Activated gamma-delta T cell treated with Interleukin-2 at 50 U/mL for 16 hours (primary cell): ENCODE measurements at places on chromosomes 3 and 15.

DNA sequence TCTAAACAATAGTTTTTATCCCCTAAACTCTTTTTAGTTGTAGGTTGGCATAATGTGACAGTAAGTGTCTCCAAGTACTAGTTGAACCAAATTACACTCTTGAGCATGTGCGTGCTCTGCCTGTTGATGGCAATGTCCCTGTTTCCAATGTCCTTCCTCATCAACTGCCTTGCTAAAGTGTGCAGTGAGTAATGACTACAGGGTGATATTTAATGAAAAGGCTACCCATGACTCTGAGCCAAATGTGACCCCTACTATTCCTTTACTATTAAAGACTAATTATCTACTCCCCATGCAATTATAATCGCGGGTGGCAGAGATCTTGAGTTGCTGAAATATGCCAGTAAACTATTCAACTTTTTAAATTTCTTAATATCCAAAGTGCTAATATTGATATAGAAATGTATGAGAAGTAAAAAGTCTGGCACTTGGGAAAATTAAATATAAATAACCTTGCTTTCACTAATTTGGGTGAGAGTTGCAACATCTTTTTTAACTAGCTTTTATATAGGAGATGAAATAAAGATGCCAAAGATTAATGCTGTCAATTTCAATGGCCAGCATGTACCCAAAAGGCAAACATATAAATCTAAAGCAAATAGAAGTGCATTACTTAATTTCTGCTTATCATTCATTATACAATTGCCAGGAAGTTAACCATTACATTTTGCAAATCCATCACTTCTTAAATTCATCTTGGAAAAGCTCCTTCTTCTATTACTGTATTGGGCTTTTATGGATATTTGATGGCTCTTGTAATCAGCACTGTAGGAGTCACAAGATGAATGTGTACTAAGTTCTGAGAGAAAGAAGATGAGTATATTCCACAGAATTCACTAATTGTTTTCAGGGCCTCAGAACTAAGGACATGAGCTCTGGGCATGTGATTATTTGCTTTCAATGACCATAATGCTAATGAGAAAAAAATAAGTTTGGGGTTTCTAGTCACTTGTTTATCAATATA is 518.2 kb upstream of the NAALADL2 start:
- no peak for DNase-seq

- DNase-seq = no peak
These were observed 11.1 kb upstream of the PLXND1 start for GRCh38 chr3:129617381-129618185.

- no peak for DNase-seq
These were observed 156.0 kb downstream of the PDE8A start for GRCh38 chr15:85137489-85138168.

DNA sequence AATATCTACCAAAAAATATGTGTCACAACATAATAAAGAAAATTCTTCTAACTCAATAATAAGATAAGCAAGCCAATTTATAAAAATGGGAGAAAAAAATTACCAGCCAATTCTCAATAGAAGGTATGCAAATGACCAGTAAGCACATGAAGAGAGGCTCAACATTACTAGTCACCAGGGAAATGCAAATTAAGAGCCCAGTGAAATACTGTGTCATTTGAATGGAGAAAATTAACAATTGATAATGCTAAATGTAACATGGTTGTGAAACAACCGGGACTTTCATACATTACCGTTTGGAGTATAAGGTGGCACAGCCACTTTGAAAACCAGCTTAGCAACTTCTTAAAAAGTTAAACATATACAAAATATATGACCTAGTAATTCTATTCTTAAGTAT is 460.7 kb downstream of the IGSF11 start:
- DNase-seq = no peak

DNA sequence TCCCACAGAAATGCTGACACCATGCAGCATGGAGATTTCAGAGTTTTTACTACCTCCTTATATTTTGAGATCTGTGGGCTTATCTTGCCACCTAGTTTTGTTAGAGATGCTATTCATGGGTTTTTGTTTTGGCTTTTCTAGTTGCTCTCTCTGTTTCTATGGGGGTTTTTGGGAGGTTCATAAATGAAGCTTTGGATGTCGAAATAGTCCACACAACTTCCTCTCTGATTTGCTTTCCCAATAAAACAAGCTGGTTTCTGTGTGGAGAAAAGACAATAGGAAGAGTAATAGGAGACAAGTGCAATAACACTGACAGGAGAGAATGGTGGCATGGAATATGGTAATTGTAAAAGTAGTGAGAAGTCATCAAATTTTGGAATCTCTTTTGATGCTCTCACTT is 106.8 kb upstream of the GPR149 start:
- no peak for DNase-seq

GRCh38 chr3:128277378-128278069 is 124.2 kb downstream of the EEFSEC start:
- no peak for DNase-seq

- DNase-seq = no peak
These were observed 34.0 kb upstream of the CILP start for GRCh38 chr15:65245096-65245856.

- no peak for DNase-seq
These were observed 683 bp upstream of the CACNA2D3 start for GRCh38 chr3:54121414-54122323.

- no peak for DNase-seq
These were observed 58.6 kb downstream of the SPSB4 start for GRCh38 chr3:141109751-141110150.

- no peak for DNase-seq
These were observed 379.2 kb downstream of the VPS13C start for GRCh38 chr15:61681038-61681418.

DNA sequence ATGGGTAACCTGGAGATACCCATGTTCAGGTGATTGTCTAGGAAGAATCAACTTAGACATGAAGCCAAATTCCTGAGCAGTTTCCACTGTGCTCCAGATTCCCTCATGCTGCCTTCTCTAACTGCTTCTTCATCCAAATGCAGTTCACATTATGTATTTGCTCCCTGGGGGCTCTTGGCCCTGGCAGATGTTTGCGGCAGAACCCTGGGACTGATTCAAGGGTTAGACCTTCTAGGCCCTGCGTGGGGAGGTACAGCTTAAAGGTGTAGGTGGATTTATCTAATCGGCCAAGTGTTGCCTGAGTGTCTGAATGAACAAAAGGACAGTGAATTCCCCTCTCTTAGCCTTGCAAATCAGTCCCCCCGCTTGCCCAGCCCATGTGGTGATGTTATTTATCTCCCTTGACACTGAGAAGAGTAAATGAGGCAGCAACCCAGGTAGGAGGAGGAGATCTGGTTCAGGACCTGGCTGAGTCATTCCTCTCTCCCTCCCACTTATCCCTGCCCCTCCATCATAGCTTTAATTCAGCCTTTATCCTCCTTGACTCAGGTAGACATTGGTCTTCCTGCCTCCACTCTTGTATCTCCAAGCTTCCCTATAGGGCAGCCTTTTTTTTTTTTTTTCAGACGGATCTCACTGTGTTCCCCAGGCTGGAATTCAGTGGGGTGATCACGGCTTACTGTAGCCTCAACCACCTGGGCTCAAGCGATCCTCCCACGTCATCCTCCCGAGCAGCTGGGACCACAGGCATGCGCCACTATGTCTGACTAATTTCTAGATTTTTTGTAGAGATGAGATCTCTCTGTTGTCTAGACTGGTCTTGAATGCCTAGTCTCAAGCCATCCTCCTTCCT is 54.8 kb downstream of the MAGEF1 start:
- DNase-seq = no peak

GRCh38 chr3:81554801-81555200 is 206.6 kb downstream of the GBE1 start:
- DNase-seq = no peak

DNA sequence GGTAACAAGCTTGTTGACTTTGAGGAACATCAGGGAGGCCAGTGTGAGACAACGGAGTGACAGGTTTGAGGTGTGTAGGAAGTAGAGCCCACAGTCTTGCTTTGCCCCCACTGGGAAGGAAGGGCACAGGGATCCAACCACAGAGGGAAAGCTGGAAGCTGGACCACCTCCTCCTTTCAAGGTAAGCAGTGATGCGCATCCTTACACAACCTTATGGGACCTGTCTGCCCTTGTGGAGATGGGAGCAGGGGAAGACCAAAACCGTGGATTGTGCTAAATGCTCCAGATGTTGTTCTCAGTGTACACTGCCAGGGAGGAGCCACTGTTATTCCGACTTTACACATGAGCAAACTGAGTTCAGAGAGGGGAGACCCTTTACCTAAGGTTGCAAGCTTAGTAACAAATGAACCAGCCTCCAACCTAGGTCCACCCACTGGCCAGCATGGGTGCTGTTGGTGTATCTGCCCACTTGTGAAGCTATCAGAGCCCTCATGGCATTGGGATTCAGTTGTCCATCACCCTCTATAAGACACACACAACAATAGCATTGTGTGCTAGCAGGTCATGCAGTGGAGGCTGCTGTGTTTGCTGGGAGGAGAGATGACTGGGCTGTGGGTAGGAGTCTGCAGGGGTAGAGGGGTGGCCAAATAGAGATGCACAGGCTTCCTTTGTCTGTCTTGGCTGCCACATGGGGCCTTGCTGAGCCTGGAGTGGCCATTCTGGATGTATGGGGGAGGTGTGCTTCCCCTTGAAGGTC is 586 bp upstream of the LSMEM2 start:
- DNase-seq = no peak

DNA sequence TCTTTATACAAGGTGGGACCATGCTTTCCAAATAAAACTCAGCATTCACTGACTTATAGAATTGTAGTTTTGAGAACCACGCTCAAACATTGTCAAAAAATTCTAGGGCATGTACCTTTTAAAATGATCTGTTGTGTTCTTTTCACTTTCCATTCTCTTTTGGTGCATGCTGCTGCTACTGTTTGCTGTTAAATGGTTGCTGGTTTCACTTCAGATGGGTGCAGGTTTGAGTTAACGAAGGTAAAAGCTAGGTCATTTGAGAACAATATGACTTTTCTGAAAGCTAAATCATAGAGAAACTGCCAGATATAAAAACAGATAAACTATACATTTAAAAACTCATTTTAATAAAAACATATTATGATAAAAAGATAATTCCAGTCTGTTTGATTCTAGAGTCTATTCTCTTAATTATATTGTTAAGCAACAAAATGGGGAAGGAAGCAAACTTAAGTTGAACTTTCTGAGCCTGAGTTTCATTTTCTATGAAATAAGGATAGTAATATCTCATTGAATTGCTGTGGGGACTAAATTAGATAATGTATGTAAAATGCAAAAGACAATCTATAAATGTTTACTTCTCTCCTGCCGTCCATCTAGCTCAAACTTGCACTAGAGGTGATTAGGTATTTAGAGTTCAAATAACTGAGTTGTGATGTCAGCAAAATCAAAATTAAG is 82.4 kb downstream of the OXSM start:
- no peak for DNase-seq

DNA sequence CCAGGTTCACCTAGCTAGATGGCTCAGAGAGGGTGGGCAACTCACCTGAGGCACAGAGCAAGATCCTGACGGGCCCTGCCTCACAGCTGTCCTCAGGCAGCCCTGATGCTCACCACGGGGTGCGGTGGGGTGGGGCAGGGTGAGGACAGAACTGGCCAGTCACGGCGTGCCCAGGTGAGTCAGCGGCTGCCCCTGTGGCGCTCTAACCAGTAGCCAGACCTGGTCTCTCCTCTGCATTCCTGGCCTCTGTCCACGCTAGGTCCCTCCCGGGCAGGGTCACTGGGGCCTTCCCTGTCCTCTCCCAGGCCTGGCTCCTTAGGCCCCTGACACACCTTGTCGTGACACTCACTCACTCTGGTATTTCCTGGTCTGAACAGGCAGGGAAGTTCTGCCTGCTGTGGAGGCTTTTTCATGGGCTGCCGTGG is 901 bp downstream of the ALS2CL start:
- DNase-seq = no peak

- no peak for DNase-seq
These were observed 58.6 kb downstream of the FLNB start for GRCh38 chr3:58066842-58067241.

DNA sequence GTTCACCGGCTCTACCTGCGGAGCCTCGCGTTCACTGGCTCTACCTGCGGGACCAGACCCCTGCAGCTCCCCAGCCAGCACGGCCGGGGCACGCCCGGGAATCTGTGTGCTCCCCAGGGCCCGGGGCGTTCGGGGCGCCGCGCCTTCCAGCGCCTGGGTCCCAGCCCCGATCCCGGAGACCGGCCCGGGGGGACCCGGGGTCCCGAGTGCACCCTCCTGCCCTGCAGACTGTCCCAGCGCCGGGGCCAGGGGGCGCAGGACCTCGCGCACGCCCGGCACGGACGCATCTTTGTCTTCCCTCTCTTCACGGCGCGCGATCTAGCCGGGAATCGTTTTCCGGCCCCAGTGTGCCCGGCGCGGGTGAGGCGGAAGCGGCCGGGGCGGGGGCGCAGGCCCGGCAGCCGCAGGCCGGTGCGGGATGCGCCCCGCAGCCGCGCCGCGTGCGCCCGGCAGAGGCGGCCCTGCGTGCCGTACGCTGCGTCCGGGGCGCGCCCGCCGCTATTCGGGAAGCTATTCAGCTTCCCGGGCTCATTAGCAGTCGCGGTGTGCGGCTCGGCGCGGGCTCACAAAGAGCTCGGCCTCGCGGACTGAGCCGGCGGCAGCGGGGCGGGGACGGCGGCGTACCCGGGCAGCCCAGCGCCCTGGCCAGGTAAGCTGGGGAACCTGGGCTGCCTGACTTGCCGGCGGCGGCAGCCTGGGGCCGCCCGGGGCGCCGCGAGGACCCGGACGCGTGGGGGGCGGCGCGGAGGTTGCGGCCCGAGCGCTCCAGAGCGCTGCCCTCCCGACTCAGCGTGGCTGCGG is at the start of gene APBA2:
TSS of gene APBA2 (plus strand) at position 345 of the 801 bp plus-strand sequence. CDS start 167,911 bp downstream, outside the sequence.
- DNase-seq = peak; percentile 40

DNA sequence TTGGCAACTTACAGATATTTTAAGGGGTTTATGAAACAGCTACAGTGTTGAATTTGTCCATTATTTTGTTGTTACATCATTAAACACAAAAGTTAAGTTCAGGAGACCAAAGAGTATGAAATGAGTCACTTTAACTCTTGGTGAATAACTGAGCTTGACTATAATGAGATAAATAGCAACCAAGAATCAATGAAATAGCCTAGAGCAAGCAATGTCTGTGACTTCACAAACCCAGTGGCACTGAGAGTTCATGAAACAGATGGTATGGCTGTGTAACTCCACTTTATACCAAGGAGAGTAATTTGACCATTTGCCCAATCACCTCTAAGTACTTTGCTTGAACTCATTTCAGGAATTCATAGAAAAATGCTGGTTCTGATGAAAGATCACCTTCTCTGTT is 169.6 kb upstream of the GADL1 start:
- DNase-seq = no peak

DNA sequence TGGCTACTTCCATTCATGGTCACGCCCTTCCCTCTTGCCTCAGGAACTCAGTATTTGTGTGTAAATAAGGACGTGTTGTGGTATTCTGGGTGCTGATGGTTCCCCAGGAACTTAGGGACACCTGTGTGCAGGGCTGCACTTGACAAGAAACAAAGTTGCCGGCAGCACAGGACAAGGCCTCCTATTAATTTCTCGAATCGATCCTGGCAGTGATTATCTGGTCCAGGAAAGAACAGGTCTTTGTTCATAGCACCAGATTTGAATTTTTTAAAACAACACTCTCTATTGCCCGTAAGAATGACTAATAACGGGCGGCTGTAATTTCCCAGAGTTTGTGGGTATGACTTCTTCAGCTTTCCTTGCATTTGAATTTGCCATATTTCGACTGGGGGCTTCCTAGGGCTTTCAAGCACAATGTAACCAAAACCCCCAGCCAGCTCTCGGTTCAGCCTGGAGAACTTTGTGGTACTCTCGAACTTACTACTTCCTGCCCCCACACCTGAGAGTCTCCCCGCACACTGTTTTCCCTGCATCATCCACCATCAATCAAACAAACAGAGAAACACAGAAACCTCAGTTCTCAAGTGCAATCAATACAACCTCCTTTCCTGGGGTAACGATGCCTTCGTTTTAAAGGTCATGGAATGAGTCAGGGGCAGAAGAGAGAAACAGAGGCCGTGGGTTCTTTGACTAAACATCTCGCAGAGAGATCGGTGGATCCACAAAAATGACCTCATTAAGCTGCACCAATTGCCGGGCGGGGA is 241.7 kb upstream of the ICE2 start:
- DNase-seq = peak; percentile 26
